ENCODE measurements at places on chromosomes 2 and 18.

DNA sequence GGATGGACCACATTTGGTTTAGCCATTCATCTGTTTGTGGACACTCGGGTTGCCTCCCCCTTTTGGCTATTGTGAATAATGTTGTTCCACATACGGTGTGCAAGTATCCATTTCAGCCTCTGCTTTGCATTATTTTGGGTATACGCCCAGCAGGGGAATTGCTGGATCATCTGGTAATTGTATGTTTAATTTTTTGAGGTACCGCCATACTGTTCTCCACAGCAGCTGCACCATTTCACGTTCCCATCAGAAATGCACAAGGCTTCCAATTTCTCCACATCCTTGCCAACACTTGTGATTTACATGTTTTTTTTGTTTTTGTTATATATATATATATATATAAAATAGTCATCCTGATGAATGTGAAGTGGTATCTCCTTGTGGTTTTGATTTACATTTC, 54.6 kb upstream of the TWIST2 start:
- no peak for DNase-seq

- no peak for DNase-seq
Measured at GRCh38 chr2:206031950-206032567, 53.9 kb downstream of the INO80D start.

- no peak for DNase-seq
Measured at GRCh38 chr2:14011190-14011589, 621.3 kb upstream of the LRATD1 start.

GRCh38 chr2:62291052-62291451, 95.1 kb downstream of the B3GNT2 start:
- no peak for DNase-seq

DNA sequence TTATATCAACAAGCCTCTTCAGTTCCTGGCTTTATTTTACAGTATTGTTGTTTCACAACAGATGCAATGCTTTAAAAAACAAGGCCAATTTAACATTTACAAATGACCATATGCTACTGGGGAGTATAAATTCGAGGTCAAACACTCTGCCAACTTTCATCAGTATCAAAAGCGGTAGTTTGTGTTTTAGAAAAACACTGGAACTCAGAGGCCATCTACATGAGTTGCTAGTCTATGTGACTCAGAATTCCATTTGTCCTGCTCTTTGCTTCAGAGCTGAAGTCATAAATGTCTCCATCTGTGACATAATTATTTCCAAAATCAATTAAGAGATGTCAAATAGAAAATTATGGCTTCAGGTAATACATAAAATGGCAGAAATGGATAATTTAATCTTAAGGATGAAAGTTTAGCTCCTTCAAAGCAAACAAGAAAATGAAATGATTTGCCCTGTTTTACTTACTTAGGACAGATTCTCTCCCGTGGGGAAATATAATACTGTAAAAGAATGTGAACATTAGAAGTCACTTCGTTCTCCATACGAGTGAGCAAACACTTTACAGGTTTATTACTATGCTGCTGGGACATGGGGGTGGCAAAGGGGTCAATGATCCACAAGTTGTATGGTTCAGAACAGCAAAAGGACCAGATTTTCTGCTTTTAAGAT, 3.7 kb downstream of the MEX3C start:
- DNase-seq = no peak

DNA sequence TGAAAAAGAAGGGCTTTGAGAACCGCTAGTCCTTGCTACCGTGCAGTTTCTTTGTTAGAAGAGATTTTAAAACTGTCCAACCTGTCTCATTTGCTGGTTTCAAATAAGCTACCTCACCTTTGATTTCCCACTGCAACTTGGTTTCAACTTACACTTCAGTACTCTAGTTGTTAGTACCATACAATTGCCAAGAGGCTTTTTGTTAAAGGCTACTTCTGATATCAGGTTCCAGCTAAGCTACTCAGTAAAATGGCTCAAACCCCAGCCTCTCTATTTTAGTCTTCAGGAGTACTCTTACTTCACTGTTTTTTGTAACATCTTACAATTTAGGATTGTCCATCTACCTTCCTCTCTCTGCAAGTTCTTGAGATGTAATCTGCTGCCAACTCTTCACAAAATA, 91.6 kb downstream of the INO80D start:
- DNase-seq = no peak

- no peak for DNase-seq
Measured at GRCh38 chr2:64317707-64318475, 136.1 kb upstream of the LGALSL start.

- no peak for DNase-seq
Measured at GRCh38 chr2:56185101-56185581, 1.4 kb downstream of the CCDC85A start.

DNA sequence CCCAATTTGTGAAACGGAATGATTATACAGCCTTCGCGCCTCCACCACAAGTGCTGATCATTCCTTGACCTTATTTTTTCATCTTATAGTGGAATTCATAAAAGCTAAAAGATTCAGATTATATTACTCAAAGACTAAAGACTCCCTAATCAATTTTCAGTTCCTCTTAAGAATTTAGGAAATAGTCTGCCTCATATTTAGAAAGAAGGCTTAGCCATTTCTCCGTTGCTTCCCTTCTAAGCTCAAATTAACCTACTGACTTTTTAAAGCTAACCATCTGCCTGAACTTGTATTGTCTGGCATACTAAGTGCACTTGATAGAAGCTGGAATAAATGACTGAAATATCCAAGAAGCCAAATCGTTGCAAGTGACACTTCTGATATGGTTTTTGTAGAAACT, 44.7 kb downstream of the HNRNPLL start:
- no peak for DNase-seq

DNA sequence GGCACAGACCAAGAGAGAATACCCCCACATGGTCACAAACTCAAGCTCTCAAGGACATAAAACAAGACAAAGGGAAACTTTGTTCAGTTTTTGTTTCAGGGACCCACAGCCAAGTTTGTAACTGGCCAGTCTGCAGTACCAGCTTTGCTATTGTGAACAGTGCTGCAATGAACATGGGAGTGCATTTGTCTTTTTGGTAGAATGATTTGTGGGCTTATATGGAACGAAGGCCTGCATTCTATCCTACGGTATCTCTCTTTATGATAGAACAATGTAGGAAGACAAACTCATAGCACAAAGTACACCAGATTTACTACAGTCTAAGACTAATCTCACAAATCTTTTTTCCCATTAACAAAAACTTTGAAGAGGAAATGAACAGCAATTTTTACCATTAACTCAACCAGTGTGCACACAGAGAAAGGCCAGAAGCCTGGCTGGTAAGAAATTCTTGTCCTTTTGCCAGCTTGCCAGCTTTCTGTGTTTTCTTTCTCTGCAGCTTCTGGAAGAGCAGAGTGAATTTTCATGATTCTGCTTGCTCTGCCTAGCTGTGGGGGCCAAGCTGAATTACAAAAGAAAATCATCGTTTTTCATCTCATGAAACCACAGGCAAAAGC, 37.1 kb upstream of the FEZ2 start:
- DNase-seq = no peak

- DNase-seq = no peak
Measured at GRCh38 chr18:2985628-2986027, 27.3 kb downstream of the LPIN2 start.

DNA sequence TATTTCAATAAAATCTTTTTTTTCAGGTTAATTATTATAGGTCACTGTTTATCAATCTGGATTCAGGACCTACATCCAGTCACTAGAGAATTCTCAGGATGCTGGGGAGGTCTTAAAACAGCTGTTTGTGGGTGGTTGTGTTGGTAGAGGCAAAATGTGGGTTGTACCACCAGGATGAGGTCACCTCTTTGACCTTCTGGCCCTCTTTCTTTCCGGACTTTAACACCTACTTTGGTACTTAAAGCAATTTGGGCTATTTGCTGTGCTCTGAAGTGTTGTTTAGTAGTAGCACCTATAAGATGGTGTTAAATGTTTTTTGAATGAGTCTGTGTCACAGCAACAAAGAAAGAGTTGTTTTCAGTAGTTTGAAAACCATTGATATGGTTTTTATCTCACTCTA, 14.6 kb downstream of the EML4 start:
- DNase-seq = peak; percentile 8
